Right atrium auricular region (tissue), 2 donors: ENCODE measurements at places on chromosomes 1 and 21. TPM values are rescaled to one million over a fixed set of nuclear protein-coding genes. Genes with fewer than 3 reads are reported as not detected.

- no peak for DNase-seq
Measured at GRCh38 chr1:18300376-18300775, 180.4 kb upstream of the KLHDC7A start.

- no peak for DNase-seq
Measured at GRCh38 chr1:25568090-25568833, 24.9 kb downstream of the LDLRAP1 start.

- DNase-seq, result no peak
Measured at GRCh38 chr1:2210084-2210653, 15.6 kb upstream of the FAAP20 start.

- no peak for DNase-seq
Measured at GRCh38 chr1:76625886-76626678, 241.2 kb upstream of the ST6GALNAC5 start.

DNA sequence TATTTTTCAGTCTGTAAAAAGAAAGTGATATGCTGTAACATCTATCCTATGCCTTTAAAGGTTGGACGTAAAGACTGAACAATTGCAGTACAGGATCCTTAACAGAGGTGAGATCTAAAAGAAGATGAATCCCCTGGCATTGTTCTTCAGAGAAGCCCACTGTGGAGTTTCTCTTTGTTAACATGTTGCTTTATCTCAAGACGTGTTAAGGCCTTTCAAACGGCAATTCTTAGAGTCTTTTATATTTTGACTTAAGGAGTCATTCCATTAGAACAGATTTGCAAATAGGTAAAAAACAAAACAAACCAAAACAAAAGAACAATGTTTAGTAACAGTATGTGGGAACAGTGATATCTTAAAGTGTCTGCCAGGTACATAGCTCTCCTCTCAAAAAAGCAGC is 225.1 kb upstream of the ZP4 start:
- no peak for DNase-seq

RUNX3 gene
- 2.3 TPM for total RNA-seq

DNA sequence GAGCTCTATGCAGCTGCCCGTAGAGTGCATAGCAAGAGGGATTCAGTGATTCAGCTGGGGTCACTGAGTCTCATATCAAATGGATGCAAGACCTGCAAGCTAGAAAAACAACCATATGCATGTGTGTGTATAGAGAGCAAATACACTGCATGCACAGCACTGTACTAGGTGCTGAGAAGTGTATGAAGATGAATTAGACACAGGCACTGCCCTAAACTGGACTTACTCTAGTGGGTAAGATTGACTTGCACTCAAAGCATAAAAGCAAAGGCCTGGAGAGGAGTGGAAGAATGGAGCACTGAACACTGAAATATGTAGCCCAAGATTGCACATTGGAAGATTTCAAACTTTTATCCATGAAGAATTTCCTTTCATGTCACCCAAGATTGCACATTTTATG is 5.5 kb upstream of the GBP1 start:
- DNase-seq, result no peak

FCRL4 gene
- total RNA-seq, result not detected

GRCh38 chr1:174795806-174796205 is 203.9 kb upstream of the CACYBP start:
- DNase-seq, result no peak

DNA sequence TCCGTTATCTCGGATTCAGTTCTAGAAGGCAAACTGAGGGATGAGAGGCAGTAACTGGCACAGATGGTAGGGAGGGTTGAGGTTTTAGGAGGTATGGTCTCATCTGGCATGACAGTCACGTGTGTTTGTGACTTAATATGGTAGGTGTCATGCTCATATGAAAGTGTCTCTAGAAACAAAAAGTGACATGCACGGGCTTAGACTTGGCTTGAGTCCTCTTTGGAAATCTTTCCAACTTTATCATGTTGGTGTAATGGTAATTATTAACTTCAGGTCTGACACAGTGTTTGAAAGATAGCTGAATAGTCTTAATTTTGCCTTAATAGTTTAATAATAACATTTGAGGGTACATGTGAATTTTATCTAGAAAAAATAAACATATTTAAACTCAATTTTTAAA is 218.1 kb downstream of the FMN2 start:
- no peak for DNase-seq

DNA sequence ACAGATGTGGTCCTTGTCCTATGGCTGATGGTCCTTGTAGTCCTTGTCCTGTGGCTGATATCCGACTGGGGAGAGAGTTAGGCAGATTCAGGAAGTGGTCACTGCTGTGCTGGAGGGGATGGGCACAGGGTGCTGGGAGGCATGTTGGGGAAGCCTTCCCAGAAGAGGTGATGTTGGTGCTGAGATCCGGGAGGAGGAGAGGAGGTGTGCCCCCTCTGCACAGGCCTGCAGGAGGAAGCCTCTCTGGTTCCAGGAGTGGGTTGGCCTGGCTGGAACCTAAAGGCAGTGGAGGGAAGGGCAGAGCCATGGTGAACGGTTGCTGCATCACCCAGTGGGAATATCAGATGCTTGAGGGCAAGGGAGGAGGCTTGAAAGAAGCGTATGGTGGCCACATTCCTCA is 14.7 kb downstream of the COQ8A start:
- DNase-seq, result no peak

- no peak for DNase-seq
Measured at GRCh38 chr1:223819730-223820514, 25.8 kb downstream of the TP53BP2 start.

ETV3L gene
- total RNA-seq, result not detected

- DNase-seq, result no peak
Measured at GRCh38 chr1:109280862-109281261, 2.1 kb downstream of the PSRC1 start.

HAPLN2 gene
- total RNA-seq, result 1.8 TPM

- no peak for DNase-seq
Measured at GRCh38 chr1:94228640-94229375, 8.6 kb downstream of the ARHGAP29 start.

- DNase-seq, result no peak
Measured at GRCh38 chr1:79079770-79080169, 73.2 kb upstream of the ADGRL4 start.

GRCh38 chr1:227465256-227465655 is 98.1 kb upstream of the ZNF678 start:
- DNase-seq, result no peak

OR2T29 gene
- not detected for total RNA-seq
